ENCODE measurements at places on chromosomes 3 and 15. TPM values are rescaled to one million over a fixed set of nuclear protein-coding genes. Genes with fewer than 3 reads are reported as not detected.

DNA sequence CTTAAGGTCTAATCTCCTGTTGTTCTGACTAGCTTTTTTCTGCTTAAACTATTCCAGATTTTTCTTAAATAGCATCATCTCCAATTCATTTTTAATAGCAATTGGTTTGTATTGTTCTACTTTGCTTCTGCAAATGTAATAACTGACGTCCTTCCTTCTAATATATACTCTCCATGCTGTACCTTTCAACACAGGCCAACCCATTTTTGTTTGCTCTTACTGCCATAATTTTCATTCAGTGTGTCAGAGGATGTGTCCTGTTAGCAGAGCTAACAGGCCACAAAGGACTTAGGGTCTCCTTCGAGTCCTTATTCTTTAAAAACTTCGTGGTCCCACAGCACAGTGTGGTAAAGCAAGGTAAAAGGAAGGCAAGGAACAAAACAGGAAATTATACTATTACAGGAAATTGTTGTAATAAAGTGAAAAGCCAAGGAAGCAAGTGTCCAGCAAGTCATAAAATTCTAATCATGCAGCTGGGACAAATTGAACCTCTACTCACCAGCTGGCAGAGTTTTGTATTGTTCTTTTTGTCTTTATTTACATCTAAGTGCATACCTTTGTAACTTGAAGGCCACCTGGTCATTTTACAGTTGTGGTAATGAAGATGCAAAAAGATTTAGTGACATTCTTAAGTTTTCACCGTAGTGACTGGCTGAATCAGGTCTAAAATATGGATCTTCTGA, 64.9 kb upstream of the ZBTB20 start:
- DNase-seq, result no peak

- no peak for DNase-seq
Observed at GRCh38 chr3:133547432-133548041, 25.9 kb upstream of the CDV3 start.

- no peak for DNase-seq
Observed at GRCh38 chr15:40353697-40354096, 2.9 kb downstream of the PHGR1 start.

- no peak for DNase-seq
Observed at GRCh38 chr15:51849860-51850259, 20.4 kb downstream of the TMOD3 start.

RBP2 gene
- not detected for total RNA-seq

GRCh38 chr3:117549716-117550115, 840.1 kb downstream of the TUSC7 start:
- DNase-seq, result peak; percentile 13

COL6A6 gene
- total RNA-seq, result not detected

ANKRD63 gene
- total RNA-seq, result 1.4 TPM

GOLGA8N gene
- total RNA-seq, result 1.4 TPM

- no peak for DNase-seq
Observed at GRCh38 chr3:56806407-56806806, 4.7 kb upstream of the ARHGEF3 start.

CPEB1 gene
- total RNA-seq, result 3.3 TPM

KLHL18 gene
- 28.6 TPM for total RNA-seq

- DNase-seq, result peak; percentile 4
Observed at GRCh38 chr3:125003859-125004595, 51.8 kb downstream of the HEG1 start.

SNTN gene
- total RNA-seq, result not detected

DNA sequence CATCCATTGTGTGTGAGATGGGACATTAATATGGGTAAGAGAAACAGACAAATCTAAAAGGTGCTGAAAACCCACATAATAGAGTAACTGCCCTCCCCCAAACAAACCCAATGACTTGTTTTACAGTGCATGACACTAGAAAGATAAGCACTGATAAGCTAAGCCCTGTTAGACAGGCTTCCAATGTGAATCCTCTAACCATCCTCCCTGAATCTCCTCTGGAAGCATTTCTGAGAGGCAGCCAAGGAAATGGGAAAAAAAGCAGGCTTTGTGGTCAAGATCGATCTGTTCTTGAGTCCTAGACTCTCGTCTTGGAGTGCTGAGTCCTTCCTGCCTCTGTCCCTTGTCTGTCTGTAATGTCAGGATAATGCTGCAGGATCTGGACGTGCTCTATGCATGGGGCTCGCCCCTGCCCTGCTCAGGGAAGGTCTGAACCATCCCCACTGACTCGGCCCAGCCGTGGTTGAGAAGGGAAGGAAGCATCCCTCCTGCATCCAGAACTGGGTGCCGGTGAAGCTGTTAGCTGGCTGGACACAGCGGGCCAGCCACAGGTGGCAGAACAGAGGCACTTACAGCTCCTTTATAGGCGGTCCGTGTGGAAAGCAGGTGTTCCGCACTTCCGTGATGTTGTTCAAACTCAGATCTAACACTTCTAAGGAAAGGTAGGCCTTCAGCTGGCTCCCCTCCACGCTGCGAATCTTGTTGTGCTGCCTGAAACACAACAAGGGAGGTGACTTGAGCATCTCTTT, 84.1 kb downstream of the LRIG1 start:
- no peak for DNase-seq

DNA sequence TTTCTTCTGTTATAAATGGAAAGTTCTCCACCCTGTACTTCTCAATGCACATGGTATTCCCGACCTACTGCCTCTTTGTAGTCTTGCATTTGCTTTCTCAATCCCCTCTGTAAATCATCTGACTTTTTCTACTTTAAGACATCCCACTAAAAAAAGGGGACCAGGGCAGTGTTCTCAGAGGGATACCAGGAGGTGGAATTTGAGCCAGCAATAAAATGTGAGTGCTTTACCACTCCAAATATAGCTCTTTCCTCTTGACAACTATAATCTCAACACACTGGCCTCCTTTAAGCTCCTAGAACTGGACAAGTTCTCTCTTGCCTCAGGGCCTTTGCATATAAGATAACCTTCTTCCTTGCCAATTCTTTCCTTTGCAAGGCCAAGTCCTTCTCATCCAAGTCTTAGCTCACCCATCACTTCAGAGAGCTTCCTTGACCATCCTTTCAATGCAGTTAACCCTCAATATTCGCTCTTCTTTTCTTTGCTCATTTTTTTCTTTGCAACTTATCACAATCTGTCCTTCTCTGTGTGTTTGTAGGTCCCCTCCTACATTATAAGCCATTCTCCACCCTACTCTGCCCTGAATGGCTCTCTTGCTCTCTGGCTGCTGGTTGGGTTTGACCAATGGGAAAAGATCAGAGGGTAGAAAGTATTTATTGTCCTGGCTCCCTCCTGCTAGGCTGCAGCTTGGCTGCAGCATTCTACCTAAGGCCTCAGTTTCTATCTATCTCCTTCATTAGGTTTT, 93.4 kb downstream of the PRICKLE2 start:
- DNase-seq, result no peak
